ENCODE measurements at places on chromosomes 7 and 10.

GRCh38 chr7:154473360-154473759 is 421.2 kb downstream of the DPP6 start:
- no peak for DNase-seq

DNA sequence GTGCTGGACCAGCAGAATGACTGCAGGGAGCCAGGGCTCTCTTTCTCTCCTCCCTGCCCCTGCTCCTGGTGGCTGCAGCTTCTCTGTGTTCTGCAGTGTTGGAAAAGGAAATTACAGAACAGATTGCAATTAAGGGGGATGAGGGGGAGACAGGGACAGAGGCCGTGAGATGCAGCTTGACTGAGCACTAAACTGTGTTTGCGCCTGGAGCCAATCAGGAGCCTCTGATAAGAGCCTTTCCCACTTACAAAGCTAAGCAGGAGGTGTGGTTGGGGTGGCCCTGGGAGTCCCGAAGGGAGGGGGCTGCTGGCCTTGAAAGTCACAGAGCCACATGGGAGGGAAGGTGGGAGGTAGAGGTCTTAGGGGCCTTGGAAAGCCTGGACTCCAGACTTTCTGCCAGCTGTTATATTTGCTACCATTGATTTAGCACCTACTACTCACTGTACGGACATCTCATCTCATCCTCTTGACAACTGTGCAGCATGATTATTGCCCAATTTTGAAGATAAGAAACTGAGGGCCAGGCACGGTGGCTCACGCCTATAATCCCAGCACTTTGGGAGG is 26.7 kb downstream of the TRIM8 start:
- DNase-seq: no peak

- DNase-seq: no peak
These were observed 13.2 kb downstream of the LAMB1 start for GRCh38 chr7:107989618-107990373.

DNA sequence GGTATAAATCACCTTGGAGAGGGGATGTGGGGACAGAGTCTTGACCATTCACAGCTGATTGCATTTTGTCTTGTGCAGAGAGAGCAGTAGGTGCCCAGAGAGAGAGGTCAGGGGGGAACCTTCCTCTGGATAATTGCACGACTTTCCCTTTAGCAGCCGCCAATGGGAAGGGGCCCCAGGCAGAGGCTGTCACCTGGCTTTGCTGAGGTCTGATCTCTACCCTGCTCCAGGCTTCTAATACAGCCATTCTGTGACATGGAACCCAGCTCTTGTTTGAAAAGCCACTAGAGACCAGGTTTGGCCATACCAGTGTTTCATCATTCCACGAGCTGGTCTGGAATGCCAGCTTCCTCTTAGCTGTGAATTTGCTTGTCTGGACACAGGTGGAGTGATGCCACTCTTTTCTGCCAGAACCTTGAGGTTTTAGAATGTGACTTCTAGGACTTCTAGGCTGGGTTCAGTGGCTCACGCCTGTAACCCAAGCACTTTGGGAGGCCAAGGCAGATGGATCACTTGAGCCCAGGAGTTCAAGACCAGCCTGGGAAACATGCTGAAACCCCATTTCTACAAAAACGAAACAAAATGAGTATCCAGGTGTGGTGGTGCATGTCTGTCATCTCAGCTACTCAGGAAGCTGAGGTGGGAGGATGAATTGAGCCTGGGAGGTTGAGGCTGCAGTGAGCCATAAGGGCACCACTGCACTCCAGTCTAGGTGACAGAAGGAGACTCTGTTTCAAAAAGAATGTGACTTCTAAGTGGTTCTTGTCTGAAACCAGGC is 159.9 kb downstream of the CAMK1D start:
- no peak for DNase-seq

GRCh38 chr10:74917481-74918077 is 91.2 kb downstream of the KAT6B start:
- no peak for DNase-seq

- DNase-seq: no peak
These were observed 875.0 kb downstream of the REEP3 start for GRCh38 chr10:64396105-64396708.

Data from stimulated activated CD4-positive, alpha-beta T cell treated with anti-CD3 and anti-CD28 coated beads, Interleukin-1b, Interleukin-23, amount 100 ng/mL, for 1 hour (primary cell).